ENCODE measurements at places on chromosomes 16 and 17.

DNA sequence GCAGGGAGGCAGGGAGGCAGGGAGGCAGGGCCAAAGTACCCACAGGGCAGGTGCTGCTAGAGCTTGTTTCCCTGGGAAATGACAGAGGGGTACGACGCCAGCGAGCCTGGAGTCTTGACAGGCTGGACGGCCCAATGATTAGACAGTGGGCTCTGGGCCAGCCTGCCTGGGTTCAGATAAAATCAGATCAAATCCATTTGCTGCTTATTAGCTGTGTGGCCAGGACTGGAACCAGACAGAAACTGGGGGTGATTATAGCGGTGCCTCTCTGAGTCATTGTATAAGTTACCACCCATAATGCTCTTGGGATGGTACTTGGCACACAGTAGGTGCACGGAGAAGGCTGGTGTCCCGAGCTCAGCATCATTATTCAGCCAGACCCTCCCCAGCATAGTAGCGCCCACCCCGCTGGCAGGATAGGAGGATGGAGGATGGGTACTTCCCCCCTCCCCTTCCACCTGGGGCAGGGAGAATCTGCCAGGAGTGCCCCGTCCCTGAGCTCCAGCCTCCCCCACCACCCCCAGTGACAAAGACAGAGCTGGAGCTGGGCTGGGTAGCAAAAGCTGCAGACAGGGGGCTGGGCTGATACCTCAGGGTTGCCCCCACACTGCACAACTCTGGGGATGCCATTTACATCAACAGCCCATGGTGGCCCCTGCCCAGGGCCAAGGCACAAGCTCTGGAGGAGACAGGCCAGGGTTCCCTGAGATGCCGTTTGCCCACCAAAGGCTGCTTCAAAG lies 77.6 kb upstream of the TNRC6C start:
- DNase-seq, result no peak

- DNase-seq, result no peak
Measured at GRCh38 chr17:67725373-67725791, 7.6 kb downstream of the NOL11 start.

GRCh38 chr17:80252871-80253270 lies 7.8 kb upstream of the RNF213 start:
- no peak for DNase-seq

DNA sequence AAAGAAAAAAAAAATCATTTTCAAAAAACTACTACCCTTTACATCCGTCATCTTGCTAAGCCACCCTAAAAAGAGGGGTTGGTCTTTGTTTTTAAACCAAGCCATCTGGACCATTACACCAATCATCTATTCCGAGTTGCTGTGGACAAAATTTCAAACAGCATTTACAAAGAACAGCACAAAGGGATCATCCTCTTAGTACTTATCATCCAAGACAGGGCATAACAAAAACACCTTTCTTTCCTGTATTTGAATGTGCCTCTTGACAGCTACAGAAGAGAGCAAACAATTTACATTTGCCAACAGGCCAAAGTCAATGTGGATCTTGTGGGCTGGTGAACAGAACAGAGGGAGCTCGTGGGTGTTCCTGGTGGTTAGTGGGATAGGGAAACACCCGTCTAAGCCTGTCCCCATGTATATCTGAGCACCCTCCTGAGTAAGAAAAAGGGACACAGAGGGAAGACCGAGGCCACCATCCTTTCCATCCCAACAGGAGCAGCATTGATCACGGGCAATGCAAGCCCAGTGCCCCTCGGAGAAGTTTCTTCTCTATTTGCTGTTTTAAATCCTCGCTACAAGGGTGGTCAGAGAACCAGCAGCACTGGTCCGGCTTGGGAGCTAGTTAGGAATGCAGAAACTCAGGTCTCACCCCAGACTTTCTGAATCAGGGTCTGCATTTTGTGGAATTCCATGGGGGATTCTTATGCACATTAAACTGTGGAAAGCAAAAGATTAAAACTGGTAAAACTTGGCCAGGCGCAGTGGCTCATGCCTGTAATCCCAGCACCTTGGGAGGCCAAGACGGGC lies 1.9 kb downstream of the SLC39A11 start:
- DNase-seq, result no peak

DNA sequence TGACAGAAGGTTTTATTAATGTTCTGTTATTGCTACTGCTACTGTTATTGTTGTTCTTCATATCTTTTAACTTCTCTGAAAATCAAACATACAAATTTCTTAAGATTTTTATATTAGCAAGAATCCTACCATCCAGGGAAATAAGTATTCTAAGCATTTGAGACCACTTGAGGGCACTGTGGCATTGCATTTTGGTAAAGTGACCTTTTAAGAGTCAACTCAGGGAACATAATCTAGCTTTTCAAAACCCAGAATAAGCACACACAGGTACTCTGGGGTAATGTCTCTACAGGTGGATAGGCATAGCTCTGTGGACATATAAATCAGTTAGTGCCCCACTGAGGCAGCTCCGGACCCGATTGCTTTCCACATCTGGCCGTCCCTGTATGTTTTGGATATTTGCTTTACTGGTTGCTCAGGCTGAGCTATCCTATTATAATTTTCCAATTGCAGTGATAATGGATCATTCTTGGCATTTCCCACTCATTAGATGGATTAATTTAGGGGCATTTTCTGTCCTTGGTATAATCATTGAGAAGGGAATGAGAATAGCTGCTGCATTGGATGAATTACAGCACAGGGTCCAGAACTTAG lies 1425.1 kb upstream of the CDH8 start:
- DNase-seq, result no peak

GRCh38 chr16:46839986-46840443 lies 9.0 kb upstream of the C16orf87 start:
- DNase-seq, result no peak

DNA sequence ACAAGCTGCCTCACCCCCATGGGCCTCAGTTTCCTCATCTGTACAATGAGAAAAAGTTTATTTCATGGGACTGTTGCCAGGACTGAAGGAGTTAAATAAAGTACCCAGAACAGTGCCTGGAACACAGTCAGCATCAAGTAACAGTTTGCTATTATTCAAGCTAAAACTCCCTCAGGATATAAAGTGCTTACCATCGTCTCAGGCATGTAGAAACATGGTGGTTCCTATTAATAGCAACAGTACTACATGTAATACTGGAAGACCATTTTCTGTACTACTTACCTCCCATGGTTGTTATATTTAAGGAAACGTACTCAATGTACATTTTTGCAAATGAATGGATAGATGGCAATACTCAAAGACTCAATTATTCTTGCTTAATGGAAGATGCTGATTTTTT lies 93.4 kb downstream of the NCOR1 start:
- DNase-seq, result no peak

- no peak for DNase-seq
Measured at GRCh38 chr17:37483311-37484039, 6.2 kb upstream of the DUSP14 start.

DNA sequence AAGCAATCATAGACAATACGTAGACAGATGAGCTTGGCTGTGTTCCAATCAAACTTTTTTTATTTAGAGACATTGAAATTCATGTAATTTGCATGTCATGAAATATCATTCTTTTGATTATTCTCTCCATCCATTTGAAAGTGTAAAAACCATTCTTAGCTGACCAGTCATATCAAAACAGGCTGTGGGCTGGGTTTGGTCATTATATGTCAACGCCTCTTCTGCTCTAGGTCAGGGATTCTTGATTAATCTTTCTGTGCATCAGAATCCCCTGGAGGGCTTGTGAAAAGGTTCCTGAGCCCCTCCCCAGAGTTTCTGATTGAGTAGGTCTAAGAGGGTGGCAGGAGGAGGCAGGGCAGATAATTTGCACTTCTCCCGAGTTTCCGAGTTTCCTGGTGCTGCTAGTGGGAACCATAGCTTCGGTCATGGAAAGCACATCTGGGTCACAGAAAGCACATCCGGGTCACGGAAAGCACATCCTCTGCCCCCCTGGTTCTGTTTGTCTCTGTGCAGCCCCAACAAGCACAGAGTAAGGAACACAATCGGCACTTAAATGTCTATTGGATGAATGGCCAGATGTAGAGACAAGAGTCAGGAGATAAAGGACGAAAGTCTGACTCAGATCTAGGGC lies 16.4 kb downstream of the PIMREG start:
- no peak for DNase-seq

DNA sequence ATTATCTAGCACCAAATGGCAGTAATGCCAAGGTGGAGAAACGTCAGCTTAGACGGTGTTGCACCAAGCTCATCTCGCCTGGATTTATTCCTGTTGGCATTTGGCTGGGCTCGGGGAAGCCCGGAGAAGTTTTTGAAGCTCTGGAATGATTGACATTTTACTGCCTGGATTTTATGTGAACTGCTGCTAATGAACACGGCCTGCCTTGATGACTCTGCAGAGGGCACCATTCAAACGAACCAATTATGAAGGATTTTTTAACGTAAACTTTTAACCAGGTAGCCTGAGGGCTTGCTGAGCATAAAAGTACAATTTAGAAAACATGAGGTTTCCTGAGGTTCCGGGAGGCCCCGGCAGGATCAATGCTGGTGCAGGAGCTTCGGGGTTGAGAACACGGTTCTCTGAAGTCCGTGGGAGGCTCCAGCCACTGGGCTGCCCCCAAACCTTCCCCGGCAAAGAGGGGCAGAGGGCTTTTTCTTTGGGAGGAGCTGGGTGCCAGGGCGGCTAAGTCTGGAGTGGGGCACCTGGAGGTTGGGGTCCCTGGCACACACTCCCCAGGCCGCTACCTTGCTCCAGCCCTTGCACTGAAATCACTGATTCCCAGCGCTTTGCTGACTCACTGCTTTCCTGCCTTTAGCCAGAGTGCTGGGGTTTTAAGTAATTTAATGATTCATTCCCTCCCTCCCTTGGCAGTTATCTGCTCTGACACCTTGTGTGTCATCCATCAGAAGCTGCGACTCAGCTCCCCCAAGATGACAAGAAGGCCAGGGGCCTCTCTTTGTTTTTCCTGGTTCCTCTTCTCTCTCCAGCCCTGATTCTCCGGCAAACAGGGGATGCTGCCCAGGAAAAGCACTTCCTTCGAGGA lies 161.2 kb upstream of the IRX3 start:
- DNase-seq, result no peak

DNA sequence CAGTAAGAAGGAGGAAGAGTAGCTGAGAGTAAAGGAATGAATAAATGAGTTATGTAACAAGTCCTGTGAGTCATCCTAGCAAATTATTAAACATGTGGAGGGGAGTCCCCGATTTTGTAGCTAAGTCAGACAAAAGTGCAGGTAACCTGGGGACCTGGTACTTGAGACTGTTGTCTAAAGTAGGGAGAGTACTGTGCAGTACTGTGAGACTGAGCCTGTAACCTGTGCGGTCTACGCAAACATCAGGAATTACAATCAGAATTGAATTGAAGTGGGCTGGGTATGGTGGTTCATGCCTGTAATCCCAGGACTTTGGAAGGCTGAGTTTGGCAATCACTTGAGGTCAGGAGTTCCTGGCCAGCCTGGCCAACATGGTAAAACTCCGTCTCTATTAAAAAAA lies 35.7 kb downstream of the IKZF3 start:
- no peak for DNase-seq

DNA sequence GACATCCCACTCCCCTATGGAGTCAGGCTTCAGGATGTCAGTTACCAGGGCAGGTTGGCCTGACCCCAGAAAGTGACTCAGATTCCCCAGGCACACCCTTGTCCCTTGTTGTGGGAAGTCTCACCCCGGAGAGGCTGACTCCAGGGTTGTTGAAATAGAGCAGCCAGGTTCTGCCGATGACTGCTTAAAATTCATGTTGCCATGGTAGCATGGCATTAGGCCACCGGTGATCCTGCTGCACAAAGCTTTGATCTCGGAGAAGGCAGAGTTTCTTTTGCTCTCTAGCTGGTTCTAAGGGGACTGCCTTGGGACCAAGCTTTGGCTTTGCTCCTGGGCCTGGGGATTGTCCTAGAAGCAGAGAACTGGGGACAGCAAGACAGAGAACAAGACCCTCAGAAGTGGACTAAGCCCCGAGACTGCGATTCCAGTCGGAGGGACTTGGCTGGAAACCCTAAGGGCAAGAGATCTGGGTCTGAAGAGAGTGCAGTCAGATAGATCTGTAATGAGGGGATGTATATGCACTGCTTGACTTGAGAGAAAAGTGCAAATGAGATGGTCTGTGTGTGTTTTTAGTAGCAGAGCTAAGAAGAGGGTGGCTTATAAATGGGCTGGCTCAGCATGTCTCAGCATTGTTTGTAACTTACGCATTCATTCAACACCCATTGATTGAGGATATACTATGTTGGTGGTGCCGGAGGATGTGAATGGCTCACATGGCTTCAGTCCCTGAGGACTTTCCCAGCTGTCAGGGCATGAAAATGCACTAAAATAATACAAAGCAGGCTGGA lies 106.9 kb downstream of the RGS9 start:
- DNase-seq, result no peak

DNA sequence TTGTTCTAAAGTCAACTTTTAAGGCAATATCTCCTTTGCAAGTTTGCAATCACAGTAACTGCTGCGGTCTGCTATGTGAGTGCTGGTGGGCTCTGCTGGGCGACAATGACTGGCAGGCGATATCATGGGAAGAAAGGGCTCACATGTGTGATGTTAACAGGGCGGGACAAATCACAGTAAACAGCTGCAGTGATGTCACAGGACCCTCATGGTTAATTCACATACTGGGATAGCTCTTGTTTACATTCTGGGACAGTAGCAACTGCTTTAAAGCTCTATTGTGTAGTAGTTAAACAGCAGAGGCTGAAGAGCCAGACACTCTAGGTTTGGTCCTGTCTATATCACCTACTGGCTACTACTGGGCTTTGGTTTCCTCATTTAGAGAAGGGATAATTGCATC lies 257.2 kb upstream of the ASIC2 start:
- no peak for DNase-seq

GRCh38 chr16:58507963-58508670 lies 7.2 kb upstream of the SETD6 start:
- DNase-seq, result no peak

GRCh38 chr17:8806926-8807550 lies 7.9 kb upstream of the MFSD6L start:
- no peak for DNase-seq

DNA sequence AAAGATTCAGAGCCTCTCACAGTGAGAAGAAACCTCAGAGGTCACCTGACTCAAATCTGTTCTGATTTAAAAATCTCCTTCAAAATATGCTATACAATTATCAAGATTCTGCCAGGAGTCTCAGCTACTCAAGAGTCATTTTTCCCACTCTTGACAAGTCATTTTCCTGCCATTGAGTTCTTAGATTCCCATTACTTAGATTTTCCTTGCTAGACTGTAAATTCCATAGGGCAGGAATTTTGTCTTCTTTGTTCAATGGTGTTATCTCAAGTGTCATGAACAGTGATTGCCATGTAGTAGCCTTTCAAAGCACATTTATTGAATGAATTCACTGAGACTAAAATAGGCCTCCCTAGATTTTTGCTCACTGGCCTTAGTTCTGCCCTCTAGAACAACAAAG lies 95.9 kb downstream of the PCTP start:
- DNase-seq, result no peak

GRCh38 chr16:71464231-71464630 lies 2.2 kb upstream of the ZNF23 start:
- no peak for DNase-seq

GRCh38 chr16:11100239-11100750 lies 155.7 kb downstream of the SOCS1 start:
- DNase-seq, result no peak

DNA sequence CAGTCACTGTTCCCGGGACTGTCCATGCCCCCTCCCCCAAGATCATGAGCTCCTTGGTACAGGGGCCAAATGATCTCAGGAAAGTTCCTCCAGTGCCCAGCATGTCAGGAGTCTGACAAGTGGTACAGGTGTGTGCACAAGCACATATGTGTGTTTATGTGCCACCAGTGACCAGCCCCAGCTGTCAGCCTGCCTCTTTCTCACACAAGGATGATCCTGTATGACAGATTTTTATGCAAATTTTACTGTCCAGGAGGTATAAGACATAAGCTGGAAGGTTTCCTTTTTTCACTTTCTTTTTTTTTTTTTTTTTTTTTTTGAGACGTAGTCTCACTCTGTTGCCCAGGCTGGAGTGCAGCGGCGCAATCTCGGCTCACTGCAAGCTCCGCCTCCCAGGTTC lies 31.4 kb upstream of the GFOD2 start:
- DNase-seq, result no peak

Data from NCI-H1417 treated with DMSO at 0.1 percent for 48 hours (cell line).